ENCODE measurements at places on chromosomes 2 and 18.

GRCh38 chr2:150413366-150413765 lies 74.1 kb downstream of the RND3 start:
- DNase-seq, result no peak

DNA sequence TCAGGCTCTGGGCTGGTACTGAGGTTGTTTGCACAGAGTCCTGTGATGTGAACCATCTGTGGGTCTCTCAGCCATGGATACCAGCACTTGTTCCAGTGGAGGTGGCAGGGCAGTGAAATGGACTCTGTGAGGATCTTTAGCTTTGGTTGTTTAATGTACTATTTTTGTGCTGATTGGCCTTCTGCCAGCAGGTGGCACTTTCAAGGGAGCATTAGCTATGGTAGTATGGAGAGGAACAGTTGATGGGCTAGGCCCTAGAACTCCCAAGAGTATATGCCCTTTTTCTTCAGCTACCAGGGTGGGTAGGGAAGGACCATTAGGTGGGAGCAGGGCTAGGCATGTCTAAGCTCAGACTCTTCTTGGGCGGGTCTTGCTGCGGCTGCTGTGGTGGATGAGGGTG lies 257.0 kb upstream of the GYPC start:
- DNase-seq, result no peak

DNA sequence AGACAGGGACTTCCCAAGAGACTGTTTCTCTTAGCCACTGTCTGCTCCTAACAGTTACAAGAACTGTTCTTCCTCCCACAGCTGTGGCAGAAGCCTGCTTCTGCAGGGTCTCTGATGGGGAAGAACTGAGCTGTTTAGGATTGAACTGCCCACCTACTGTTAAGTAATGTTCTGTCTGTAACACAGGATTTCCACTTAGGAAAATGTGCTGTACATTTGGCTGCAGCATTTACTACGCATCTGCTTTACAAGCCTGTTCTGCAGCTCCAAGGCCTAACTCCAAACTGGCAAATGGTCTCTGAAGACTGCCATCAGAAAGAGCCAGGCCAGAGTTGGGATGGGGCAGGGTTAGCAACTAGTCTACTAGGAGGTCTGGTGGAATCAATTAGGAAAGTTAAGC lies 87.8 kb upstream of the UPP2 start:
- DNase-seq, result no peak

- no peak for DNase-seq
These were observed 14.6 kb upstream of the SEMA4C start for GRCh38 chr2:96884299-96885094.

- DNase-seq, result no peak
These were observed 86.5 kb upstream of the DTNA start for GRCh38 chr18:34623557-34623956.

- DNase-seq, result peak; percentile 50
These were observed 35.8 kb upstream of the GPC1 start for GRCh38 chr2:240399419-240400324.

GRCh38 chr2:188811522-188811921 lies 162.7 kb upstream of the COL3A1 start:
- no peak for DNase-seq

DNA sequence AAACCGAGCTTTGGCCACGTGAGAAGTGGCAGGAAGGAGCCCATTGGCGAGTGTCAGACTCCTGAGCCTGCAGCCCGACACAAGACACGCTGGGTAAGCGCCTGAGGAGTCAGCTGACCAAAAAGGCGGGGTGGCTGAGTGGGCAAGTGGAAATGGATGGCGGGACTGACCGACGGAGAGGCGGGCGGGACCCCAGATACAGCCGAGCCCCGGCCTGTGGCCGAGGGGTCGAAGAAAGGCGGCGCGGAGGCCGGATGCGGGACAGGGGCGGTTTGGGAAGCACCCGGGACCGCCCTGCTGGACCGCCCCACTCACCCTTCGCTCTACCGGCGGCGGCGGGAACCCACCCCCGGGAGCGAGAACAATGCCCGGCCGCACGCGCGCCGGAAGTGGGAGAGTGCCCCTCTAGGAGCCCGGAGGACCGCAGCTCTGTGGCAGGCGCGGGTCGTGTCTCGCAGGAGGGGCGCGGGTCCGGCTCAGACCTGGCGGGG lies 22.8 kb downstream of the ZSCAN30 start:
- DNase-seq, result peak; percentile 77

DNA sequence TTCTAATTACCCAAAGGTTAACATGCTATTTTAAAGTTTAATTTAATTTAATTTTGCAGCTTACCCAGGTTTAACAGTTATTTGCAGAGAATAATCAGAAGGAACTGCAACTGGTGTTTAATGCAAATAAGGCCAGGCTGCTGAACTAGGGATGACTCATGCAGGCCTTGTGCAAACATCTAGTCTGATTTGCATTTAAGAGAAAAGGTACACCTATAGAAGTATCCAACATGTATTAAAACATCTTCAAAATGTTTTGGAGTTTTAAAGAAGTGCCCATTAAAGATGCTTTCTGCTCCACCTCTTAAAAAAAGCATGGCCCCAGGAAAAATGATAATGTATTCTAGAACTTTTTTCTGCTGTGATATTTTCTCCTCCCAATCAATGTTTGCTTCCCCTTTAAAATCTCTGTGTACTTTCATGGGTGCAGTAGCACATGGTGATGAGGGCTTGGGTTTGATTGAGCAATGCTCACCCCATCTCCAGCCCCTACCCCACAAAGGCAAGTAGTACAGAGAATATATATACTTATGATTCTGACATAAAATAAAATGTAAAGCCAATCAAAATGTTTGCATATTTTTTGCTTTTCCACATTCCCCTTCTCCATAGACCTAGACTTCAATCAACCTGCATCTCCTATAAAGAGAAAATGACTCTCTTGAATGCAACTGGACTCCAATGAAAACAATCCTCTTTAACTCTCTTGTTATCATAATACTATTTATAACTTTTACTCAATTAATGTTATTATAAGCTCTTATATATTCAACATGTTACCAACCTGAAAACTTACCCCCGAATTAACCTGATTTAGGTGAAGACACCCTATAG lies 54.1 kb downstream of the ATP8B1 start:
- DNase-seq, result no peak

DNA sequence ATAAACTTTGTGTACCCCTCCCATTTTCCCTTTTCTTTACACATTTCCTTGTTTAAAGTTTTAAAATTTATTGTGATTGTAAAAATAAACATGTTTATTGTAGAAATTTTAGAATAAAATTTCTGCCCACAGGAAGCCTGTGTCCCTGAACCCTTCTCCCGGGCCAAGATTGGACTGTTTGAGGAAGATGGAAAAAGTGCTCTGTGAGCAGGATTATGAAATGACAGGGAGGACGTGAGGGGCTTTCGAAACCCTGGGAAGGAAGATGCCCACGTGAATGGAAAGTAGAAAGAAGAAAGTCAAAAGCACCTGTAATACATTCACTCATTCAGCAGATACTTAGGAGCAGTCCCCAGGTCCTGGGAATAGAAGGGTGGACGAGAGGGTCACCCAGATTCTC lies 25.4 kb upstream of the ATOH8 start:
- DNase-seq, result no peak

DNA sequence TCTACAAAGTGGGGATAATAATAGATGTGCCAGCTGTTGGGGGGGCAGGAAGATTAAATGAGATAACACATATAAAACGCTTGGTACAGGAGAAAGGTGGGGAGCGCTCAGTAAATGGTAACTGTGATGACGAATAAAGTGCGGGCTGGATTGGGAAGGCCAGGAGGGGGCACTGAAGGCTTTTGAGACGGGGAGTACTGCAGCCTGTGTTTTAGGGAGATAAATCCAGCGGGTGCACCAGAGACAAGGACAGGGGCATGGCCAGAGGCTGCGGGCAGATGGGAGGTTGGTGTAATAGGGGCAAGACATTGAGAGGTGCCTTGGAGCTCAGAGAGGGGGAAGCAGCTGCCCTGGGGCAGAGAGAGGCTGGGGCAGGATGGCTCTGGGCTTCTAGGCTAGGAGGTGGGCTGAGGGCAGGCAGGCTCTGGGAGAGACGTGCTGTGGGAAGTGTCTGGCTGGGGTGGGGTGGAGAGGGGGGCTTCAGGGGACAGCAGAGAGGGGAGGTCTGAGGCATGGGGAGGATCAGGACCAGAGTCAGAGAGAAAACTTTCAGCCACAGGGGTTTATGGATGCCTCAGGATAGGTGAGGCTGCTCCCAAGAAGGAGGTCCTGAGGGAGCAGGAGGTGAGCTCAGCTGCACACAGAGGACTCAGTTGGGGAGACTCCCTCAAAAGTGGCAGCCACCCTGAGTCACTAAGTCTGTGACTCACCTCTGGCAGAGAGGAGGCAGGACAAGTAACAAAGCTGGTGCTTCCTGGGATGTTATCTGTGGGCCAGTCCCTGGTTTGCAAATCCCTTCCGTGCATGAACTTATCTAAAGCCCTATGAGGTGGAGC lies 18.8 kb downstream of the TEX44 start:
- DNase-seq, result peak; percentile 98

GRCh38 chr2:150232871-150233270 lies 254.6 kb downstream of the RND3 start:
- no peak for DNase-seq

DNA sequence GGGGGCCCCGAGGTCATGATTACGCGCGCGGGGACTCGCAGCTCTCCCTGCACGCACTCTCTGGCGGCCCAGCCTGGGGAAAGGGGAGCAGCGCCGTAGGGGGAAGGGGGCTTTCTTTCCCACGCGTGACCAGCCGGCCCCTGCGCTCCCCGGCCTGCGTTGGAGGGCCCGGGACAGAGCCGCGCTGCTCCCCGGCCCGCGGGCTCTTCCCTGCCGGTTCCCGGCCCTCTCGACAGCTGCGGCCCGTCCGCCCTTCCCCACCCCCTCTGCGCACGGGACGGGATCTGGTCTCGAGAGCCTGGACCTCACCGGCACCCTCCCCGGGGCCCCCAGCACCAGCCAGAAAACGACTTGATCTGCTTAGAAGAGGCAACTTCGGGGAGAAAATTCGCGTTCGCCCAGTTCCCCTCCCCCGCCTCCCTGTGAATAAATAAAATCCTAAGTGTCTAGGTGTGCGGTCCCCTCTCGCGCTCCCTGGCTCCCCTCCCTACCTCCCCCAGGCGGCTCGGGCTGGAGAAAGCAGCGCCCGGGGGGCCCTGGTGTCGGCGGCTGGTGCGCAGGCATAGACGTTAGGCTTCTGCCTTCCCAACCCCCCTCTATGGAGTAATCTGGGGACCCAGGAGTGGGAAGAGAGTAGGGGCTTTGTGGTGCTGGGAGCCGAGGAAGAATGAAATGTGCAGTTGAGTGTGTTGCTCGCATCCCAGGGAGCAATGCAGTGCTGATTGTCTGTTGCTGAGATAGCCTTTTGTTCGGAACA lies 803 bp upstream of the FIGN start:
- DNase-seq, result peak; percentile 86

DNA sequence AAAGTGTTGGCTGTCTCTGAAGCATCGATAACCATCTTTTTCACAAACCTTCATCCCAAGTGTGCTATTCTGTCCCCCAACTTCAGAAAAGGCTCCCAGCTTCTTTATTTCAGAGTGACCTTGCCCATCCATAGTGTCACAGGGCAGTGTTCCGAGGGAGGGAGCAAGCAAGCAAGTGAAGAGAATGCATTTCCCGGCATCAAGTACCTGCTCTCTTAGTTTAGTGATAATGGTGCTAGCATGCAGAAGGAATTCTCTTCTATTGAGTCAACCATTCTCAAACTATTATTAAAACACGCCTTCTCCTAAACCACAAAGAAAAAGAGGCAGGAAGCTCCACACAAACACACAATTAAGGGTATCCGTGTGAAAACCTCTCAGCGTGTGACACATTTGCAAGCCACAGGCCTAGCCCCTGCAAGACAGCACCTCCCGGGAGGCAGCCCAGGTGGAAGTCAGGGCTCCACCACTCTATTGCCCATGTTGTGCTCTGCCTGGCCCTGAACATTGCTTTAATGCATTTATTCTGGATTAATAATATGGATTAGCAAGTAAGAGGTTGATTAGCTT lies 504.9 kb downstream of the GALR1 start:
- no peak for DNase-seq

DNA sequence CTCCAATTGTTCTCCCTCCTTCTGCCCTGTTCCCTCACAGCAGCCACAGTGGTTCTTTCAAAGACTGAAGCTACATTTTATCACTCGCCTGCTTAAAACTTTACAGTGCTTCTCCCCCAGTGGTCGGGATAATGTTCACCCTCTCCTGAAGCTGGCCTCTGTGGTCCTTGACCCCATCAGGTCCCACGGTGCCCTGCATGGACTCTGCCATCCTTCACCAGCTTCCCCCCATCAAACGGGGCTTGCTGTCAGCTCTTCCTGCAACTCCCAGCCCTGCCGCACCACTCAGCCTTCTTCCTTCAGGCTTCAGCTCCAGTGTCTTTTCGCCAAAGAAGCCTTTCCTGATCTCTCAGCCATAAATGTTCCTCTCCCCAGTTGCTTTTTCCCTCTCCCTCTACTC lies 118.1 kb downstream of the NEDD4L start:
- DNase-seq, result no peak

GRCh38 chr2:729376-729861 lies 52.2 kb upstream of the TMEM18 start:
- DNase-seq, result no peak

- no peak for DNase-seq
These were observed 279.8 kb downstream of the AFF3 start for GRCh38 chr2:99862566-99862965.

DNA sequence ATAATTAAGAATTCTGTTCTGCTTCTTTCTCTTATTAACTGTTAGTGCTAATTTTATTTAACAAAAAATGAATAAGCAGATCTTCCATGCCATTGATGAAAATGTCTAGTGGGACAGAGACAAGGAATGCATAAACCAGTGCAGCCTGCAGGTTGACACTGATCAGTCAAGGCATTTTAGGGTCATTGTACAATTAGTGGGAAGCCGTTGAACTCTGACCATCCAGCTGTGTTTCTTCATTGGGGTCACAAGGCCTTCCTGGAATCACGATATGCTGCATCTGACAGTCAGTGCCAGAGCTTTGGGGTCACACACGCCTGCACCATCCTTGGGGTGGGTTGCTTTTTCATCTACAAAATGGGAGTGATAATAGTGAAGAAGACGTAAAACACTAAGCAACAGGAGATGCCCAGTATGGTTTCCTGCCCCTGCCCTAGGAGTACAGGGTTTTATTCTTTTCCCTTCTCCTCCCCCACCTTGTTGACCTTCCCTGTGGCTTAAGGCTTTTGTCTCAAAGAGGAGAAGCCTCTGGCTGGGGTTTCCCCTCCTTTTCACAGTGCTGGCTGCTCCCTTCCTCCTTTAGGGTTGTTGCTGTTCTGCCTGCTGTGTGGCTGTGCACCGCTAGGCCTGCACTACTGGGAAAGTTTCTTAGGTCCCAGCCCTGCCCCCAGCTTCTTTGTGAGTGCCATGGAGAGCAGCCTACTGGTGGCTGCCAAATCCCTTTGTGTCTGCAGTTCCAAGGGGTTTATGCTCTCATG lies 245.6 kb downstream of the TPGS2 start:
- no peak for DNase-seq

Data from osteoblast (primary cell).